T-helper 9 cell (primary cell): ENCODE measurements at places on chromosomes 5 and 9.
A peak's percentile ranks its signal among the peaks of the same experiment; 100 is the strongest.

DNA sequence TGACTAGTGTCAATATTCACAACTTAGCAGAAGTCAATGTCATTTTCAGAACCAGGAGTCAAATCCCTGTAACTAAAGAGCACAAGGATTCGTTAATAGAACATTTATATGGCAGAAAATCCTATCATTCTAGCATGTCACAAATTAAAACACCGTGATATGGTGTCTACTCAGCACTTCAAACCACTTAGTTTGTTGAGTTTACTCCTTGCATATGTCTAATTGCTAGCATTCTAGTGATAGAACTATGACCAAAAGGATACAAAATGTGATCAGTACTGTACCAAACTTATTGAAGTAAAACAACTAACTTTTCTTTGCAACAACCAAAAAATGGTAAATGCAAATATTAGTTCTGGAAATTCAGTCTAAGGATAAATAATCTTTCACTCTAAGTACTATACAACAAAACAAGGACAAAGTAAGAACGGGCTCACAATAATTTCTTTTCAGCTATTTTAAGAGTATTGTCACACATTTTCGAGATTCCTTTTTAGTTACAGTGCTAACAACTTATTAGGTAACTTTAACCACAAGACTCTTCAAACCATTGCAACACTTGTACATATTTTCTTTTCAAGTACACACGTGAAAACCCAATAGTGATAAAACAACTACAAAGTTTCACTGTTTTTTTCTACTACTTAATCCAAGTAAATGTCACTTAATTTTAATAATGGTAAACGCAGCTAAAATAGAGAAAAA is 845.2 kb upstream of the CDH10 start:
- no peak for DNase-seq

DNA sequence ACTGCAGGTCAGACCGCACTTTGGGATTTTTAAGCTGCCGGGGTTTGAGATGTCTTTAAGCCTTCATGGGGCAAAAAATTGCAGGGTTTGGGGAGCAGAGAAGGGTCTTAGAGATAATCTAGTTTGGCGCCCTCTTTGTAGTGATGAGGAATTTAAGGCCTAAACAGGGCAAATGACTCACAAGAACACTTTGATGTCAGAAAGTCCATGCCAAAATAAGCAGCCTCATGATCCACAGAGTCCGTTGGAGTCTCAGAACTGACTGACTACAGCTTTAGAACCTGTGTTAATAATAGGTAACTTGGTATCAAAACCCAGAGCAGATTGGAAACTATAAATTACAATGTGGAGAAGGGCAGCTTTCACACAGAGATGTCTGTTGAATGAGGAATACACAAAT is 35.9 kb upstream of the PTGS1 start:
- no peak for DNase-seq

DNA sequence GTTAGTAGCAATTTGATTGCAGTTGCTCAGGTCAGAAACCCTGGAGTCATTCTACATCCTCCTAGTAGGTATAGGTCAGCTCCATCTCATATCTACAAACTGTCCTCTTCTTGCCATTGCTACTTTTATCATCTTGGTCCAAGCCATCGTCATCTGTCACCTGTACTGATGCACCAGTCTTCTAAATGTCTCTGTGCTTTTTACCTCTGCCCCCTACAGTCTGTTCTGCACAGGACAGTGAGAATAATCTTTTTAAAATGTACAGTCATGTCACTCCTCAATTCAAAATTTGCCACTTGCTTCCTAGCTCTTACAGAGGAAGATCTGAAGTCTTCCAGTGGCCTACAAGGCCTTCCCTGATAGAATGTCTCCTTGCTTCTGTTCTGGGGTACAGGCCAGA is 6.8 kb downstream of the NNT start:
- no peak for DNase-seq

GRCh38 chr5:148739023-148739422 is 84.7 kb upstream of the HTR4 start:
- no peak for DNase-seq

- DNase-seq: no peak
These were observed 399.0 kb downstream of the HTR1A start for GRCh38 chr5:63563008-63563917.

DNA sequence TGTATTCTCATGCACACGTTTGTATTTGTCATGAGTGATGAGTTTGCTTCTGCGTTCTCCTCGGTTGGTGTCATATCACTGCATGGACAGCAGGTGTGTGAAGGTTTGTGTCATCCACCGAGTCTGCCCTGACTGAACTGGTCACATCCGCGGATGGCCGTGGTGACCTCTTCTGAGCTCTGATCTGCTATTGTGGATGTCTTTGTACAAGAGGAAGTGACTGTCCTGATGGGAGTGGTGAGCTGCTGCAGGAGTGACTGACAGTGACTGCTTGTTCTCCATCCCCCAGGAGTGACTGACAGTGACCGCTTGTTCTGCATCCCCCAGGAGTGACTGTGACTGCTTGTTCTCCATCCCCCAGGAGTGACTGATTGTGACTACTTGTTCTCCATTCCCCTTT is 69.9 kb downstream of the EHMT1 start:
- DNase-seq: no peak

DNA sequence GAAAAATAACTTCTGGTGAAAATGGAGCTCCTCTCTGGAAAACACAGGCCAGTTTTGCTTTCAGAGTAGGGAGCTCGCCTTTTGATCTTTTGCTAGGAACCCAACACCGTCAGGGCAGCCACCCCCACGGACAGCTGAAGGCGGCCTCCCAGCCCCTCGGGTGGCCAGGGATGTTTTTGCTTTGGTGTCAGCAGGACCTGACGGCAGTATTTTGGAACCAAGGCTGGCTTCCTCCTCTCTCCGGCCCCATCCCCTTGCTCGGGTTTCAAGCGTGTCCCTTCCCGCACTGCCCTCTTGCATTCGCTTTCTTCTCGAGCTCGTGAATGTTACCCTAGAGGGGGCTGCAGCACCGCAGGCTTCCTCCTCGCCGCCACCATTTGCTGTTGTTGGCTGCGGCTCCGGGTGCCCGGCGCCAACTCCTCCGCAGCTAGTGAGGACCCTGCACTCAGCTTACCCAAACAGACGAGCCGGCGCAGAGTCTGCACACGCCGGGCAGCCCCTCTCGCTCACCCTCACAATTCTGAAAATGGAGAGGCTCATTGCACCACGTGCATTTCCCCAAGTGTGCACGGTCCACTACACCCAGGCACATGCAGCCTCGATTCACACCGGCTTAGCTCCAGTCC is 35.5 kb upstream of the ADAMTSL1 start:
- DNase-seq: no peak

GRCh38 chr9:115633104-115633503 is 515.1 kb upstream of the TNC start:
- no peak for DNase-seq

DNA sequence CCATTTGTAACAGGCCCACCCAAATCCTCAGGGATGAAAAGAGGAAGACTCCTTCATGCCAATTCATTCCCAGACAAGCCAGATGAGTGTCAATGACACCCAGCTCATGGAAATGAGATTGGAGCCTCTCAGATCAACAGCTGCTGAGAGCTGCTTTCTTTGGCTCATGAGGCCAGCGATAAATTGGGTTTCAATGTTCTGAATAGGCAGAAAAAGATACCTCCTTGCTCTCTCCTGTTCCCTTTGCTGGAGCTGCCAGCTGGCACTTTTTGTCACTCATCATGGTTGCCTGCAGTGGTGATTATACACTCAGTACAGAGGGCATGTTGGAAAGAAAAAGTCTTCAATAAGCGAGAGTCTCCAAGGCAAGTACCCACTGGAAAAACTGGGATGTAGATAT is 47.1 kb downstream of the SH3RF2 start:
- no peak for DNase-seq

DNA sequence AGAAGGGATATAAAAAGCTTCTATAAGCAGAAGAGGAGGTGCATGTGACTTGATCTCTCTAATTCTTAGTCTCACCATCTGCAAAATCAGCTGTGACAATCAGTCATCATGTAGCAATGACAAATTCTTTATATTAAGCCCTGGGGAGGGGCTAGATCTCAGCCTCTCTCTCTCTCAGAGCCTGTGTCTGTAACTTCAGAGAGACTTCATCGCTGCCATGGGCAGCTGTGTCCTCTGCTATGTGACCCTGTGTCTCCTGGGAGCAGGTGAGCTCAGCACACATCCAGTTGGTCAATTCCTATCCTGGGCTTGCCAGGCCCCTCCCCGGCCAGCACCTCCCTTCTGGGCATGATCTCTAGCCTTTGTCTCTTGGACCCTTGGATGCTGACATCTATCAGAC is 109.6 kb downstream of the ANKRD18B start:
- no peak for DNase-seq

DNA sequence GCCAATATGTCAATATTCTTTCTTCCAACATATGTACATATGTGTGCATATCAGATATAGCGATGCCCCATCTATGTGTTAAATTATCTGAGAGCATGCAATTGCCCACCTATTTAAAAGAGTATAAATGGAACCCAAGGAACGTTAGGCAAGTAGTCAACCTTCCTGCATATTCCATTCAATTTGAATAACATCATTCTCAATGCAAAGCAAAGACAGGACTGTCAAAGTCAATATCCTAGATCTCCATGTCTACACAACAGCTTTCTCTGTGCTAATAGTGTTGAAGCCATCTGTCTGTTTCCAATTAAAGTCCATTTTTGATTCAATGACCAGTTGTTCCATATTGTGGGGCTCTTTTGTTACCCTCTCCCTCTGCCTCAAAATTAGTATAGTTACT is 85.3 kb upstream of the COX7C start:
- no peak for DNase-seq

DNA sequence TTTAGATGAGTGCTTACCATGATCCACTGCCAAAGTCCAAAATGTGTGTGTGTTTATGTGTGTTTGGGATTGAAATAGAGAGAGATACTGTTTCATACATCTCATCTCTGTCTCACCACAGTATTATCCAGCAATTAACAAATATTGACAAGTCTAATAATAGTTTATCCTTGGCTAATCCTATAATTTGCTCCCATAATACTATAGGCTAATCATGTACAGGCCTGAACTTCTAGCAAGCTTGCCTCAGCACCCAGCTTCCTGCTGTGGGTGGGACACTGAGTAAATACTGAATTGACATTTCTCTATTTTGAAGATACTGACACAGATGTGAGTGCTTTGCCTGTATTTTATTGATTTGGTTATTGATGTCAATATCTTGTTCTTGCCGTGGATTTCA is 35.3 kb upstream of the KCNV2 start:
- no peak for DNase-seq

DNA sequence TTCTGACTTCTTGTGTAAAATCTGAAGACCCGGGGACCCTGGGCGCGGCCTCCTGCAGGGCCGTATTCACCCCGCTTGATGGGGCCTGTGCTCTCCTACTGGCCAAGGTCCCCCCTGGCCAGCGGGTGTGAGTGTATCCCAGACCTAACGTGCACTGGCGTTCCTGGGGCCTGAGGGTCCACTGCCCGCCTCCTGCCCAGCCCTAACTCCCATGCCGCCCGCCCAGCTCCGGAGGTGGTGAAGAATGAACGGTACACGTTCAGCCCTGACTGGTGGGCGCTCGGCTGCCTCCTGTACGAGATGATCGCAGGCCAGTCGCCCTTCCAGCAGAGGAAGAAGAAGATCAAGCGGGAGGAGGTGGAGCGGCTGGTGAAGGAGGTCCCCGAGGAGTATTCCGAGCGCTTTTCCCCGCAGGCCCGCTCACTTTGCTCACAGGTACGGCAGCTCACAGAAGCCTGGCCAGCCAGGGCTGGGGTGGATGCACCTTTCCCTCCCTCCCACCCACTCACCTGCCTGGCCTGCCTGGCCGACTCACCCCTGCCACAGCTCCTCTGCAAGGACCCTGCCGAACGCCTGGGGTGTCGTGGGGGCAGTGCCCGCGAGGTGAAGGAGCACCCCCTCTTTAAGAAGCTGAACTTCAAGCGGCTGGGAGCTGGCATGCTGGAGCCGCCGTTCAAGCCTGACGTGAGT is 9.5 kb downstream of the GRK6 start:
- no peak for DNase-seq

DNA sequence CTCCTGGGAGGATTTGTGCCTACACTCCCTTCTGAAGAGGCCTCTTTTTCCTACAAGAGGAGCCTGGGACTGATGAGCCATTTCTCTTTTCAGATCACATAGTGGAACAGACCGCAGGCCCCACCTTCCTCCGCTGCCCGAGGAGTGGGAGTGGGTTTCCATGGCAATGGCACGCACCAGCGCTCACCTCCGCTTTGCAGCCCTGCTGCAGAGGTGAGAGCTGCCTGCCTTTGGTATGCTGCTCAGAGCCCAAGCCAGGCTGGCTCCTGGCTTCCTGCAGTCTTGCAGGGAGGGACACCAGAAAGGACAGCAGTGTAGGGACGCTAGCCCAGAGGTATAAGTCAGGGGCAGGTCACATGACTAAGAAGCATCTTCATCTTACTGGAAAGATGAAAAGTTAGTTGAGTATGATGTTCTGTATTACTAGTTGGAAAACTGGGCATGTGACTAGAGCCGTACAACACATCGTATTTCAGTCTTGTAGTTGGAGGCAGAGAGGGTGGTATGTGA is 12.4 kb downstream of the PTTG1 start:
- DNase-seq: no peak

GRCh38 chr9:127004946-127005769 is 90.6 kb downstream of the RALGPS1 start:
- DNase-seq: peak; percentile 28

DNA sequence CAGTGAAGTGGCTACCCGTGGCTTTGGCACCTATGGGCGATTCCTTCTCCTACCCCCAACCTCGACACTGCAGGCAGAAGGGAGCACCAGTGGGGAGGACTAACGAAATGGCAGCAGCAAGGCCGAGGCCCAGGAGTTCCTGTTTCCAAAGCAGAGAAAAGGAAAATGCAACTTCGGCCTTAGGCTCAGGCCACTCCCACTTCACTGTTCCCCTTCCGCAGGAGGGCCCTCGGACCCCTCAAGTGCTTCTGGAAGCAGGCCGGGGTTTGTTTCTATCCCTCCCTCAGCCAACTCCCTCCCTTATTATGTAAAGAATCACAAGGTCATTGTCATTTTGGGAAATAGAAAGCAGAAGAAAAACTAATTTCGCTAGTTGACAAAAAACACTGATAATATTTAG is 36.4 kb upstream of the NKX2-5 start:
- no peak for DNase-seq

- no peak for DNase-seq
These were observed 543.2 kb upstream of the CDH6 start for GRCh38 chr5:30650311-30650710.

DNA sequence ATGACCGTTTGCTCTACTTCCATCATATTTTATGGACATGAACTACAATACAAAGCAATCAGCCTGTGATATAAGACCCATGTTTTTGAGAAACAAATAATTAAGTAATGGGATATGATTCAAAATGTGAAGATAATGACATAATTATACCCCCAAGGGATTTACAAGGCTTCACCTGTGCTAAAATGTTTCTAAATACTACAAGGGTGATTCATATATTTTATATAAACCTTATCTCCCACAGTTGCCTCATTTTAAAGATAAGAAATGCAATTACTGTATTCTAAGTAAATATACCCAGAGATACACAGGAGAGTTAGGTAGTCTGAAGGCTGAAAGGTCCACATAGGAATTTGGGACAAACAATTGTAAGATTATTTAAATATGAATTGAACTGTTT is 662.0 kb upstream of the CHD1 start:
- no peak for DNase-seq

- no peak for DNase-seq
These were observed 6.6 kb upstream of the MSMP start for GRCh38 chr9:35760651-35761050.

GRCh38 chr9:99809586-99810319 is 11.9 kb upstream of the NR4A3 start:
- DNase-seq: no peak
